Panc1 (cell line): ENCODE measurements at places on chromosomes 16 and 17.

- DNase-seq, result no peak
Measured at GRCh38 chr16:29712809-29713208, 33.0 kb downstream of the C16orf54 start.

DNA sequence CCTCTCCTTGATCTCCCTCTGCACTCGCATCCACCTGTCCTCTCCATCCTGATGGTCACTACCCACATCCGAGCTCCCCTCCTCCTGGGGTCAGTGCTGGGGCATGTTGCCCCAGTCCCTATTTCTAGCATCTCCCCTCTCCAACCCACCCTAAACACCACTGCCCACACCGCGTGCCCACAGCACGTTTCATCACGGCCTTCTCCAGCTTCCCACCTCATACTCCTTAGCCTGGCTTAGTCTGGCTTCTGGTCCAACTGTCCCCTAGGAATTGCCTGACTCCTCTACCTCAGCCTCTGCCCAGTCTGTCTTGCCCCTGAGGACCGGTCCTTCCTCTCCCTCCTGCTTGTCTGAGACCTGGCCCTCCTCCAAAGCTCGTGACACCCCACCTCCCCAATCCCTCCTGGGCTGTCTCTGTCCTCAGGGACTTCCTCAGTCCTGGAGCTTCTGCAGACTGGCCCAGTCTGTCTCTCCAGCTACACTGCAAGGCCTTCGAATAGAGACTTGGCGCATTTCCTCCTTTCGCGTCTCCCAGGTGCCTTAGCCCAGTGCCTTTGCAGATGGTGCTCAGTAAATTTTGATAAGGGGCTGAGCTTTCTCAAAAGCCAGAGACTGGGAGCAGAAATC, 4.9 kb downstream of the ALOX15 start:
- no peak for DNase-seq

DNA sequence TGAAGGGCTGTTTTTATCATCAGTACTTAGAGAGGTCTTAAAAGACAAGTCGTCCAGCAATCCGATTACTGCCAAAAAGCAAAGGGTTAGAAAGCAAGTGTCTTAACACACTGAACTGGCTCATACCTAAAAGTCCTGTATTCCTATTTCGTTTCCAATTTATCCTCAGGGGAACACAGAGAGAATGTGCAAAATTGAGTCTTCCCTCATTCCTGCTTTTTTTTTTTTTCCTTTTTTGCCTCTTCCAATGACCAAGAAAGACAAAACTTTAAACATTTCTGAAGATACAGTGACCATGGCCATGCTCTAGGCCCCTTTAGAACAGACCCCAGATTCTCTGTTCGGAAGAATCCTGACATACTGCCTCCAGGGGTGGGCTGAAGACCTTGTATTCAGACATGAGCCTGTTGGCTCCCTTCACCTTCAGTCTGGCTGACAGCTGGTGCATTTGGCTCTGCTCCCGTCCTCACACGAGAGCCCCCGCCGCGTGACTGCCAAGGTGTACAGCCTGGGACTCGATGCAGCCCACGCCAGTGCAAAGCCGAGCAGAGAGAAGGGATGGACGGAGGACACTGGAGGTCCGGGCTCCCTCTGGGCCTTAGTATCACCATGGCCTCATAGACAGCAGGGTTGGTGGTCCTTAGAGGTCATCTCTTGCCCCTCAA, 47.0 kb downstream of the COTL1 start:
- no peak for DNase-seq

DNA sequence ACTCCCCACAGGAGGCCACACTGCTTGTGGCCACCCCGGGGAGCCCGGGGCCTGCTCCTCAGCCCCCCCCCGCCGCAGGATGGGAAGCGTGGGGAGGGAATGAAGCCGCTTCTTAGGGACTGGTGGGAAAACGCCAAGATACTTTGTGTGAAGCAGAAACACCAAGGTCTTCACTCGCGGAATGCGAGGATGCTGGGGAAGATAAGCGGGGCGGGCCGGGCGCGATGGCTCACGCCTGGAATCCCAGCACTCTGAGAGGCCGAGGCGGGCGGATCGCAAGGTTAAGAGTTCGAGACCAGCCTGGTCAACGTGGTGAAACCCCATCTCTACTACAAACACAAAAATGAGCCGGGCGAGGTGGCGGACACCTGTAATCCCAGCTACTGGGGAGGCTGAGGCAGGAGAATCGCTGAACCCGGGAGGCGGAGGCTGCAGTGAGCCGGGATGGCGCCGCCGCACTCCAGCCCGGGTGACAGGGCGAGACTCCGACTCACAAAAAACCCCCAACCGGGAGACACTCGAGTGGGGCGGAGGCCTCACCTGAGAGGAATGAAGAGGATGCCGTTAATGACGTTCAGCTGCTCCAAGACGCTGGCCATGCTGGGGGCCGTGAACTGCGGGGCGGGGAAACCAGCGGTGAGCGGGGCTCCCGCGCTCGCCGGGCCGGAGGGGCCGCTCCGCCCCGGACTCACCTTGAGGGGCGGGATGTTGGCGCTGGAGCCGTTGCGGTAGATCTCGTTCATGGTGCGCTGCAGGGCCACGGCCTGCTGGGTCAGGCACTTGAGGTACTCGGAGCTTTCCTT, 20.3 kb downstream of the CLUH start:
- no peak for DNase-seq

- DNase-seq, result no peak
Measured at GRCh38 chr17:6503641-6504195, 52.6 kb downstream of the PITPNM3 start.

- no peak for DNase-seq
Measured at GRCh38 chr17:43856141-43856540, 9.2 kb downstream of the CD300LG start.

GRCh38 chr17:30165960-30166359, 49.3 kb downstream of the NSRP1 start:
- no peak for DNase-seq

DNA sequence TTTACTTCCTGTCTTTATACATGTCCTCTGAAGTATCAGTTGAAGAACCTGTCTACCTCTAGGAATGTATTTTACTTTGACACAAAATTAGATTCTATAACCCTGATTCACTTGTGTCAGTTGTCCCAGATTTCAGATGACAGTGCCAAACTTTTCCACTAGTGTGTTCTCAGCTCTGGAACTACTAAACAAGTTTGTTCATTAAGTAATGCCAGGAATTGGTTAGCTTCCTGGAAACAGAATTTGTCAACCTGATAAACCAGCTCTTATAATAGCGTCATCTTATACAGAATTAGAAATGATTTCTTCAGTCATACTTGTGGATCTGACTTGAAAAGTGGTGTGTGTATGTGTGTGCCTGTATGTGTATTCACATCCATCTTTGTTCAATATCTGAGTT, 7.4 kb downstream of the MAP3K3 start:
- no peak for DNase-seq

GRCh38 chr17:36057911-36058310, 6.2 kb upstream of the CCL18 start:
- DNase-seq, result no peak

GRCh38 chr17:32292094-32292493, 26.5 kb downstream of the RHBDL3 start:
- DNase-seq, result no peak

GRCh38 chr16:66478733-66479511, 51.8 kb downstream of the BEAN1 start:
- peak; percentile 39 for DNase-seq

DNA sequence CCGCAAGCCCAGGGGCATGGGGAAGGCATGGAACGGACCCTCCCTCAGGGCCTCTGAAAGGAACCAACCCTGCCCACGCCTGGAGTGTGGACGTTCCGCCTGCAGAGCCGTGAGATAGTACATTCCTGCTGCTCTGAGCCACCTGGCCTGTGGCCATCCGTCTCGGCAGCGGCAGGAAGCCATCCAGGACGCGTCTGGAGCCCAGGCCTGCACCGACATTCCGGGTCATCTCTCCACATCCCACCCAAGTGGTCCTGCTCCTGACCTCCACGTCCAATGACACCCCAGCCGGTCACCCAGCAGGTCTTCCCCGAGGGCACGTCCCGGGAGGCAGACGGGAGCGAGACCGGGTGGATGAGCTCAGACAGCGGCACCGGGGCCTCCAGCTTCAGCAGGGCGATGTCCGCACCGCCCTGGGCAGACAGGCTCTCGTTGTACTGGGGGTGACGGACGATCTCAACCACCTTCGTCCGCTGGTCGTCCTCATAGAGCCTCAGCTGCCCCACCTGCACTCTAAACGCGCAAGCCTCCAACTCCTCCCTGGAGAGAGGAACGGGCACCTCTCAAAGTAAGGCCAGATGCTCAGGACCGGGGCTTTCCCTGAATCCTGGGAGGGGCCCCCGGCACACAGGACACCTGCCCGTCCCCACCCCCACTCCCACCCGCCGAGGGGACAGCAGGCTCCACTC, 21.3 kb upstream of the UBE2I start:
- DNase-seq, result no peak

- no peak for DNase-seq
Measured at GRCh38 chr17:77173104-77173503, 32.3 kb downstream of the SEC14L1 start.

DNA sequence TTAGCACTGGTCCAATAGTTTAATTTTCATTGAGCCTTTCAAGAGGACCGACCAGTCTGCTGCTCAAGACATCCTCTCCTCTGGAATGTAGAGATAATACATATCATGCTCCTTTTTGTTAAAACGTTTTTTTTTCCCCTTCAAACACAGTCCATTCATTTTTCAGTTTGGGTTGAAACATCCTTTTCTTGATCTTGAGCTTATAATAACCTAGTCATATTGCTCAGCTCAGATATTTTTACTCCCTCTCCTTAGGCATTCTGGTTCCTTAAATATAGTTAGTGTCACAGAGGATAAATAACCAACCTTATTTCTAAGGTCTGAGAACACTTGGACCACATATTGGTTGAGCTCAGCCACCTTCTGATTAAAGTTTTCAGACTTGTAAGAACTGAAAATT, 12.8 kb downstream of the ANKRD40CL start:
- no peak for DNase-seq

GRCh38 chr16:22786691-22787090, 27.3 kb upstream of the HS3ST2 start:
- no peak for DNase-seq

DNA sequence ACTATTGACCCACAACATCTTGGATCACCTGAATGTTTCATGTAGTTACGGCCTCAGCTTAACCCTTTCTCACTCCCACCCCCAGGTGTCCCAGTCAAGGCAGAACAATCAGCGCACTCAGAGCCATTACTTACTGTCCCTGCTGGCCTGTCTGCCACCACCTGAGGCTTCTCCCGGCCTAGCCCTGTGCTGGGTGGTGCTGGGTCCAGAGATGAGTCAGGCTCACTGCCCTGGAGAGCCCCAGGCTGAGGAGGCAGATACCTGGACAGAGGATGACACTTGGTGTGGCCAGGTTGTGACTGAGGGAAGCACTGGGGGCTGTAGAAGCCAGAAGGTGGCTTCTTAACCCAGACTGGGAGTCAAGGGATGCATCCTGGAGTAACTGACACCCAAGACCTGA, 4.0 kb upstream of the SLC5A2 start:
- no peak for DNase-seq

DNA sequence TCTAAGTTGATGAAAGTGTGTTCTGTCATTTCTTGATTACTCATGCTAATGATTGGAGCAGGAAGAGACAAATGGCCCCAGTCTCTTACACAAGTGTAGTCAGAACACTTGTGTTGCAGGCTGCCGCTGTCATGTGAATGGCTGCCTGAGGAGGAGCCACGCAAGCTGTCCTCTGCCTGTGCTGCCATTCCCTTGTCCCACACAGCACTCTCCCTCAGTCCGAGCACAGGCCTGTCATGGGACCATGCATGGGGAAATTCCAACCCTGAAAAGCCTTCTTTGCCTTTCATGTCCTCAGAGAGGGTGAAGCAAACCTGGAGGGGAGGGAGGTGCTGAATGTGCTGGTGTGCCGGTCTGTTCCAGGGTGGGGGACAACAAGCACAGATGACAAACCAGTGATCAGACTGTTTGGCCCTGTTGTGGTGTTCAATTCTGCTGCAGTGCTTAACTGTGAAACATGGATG, 109.4 kb downstream of the MRTFB start:
- DNase-seq, result no peak

- no peak for DNase-seq
Measured at GRCh38 chr16:46844771-46845170, 13.8 kb upstream of the C16orf87 start.

GRCh38 chr17:69858460-69858859, 216.6 kb upstream of the KCNJ16 start:
- no peak for DNase-seq

DNA sequence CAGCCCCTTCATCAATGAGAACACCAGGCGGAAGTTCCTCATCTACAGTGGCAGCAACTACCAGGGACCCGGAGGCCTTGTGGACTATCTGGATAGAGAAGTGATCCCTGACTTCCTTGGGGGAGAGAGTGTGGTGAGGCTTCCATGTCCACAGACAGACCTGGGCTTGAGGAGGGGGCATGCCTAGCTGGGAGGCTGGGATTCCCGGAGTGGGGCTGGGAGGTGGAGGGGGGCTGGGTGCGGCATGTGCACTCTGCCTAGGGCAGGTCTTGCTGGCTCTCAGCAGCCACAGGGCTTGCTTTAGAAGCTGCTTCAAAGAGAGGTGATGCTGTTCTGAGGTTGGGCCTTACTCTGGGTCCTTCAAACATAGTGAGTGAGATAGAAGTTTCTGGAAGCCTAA, 27.8 kb downstream of the NAGPA start:
- DNase-seq, result no peak
